Transverse colon (tissue), 4 donors: ENCODE measurements at places on chromosomes 3 and 15. TPM values are rescaled to one million over a fixed set of nuclear protein-coding genes. Genes with fewer than 3 reads are reported as not detected.

FANCD2OS gene
- total RNA-seq, result not detected

STXBP5L gene
- 0.40 TPM for total RNA-seq

IL5RA gene
- total RNA-seq, result not detected

CCDC80 gene
- total RNA-seq, result 28.4 TPM

INSYN1 gene
- total RNA-seq, result 1.7 TPM

STAC gene
- not detected for total RNA-seq

ASB14 gene
- total RNA-seq, result not detected

DNA sequence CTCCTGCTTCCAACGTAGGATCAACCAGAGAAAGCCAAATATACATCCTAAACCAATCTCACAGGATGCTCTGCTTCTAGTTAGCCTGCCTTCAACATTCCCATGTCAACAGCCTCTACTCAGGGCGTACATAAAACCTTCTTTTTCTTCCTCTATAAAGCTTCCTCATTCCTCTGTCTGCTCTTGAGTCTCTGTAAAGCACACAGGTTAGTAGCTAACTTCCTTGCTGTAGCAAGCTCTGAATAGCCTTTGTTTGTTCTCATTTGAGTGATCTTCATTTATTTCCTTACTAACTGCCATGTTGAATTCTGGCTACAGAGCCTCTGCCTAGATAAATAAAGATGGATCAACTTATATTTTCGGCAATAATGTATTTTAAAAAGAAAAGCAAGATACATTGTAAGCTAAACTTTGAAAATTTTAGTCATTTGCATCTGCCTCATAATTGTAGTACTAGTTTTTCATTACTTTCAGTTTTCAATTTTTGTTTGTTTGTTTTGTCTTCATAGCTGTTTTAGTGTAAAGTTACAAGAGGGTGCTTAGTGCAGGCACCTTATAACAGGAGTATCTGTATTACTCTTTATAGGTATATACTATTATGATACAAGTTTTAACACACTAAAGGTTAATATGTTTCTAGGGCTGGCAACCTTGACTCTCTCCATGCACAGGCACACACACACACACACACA lies 498.2 kb downstream of the PYDC2 start:
- no peaks in the 10 kb centered on the region for H3K4me1 ChIP-seq
- H3K36me3 ChIP-seq, result no peaks in the 10 kb centered on the region
- H3K27ac ChIP-seq, result no peak overlapping the region
- H3K4me3 ChIP-seq, result no peak overlapping the region
- H3K27me3 ChIP-seq, result no peaks in the 10 kb centered on the region

- no peak for DNase-seq
- no peak overlapping the region for H3K27ac ChIP-seq
- H3K27me3 ChIP-seq, result no peaks in the 10 kb centered on the region
- H3K4me3 ChIP-seq, result no peak overlapping the region
Observed at GRCh38 chr3:102400142-102400541, 34.7 kb upstream of the ZPLD1 start.

GRCh38 chr15:40942337-40942854 lies 10.9 kb upstream of the CHAC1 start:
- DNase-seq, result no peak
- H3K27ac ChIP-seq, result peak overlapping the region; percentile 89
- peaks cover 20% of the 10 kb centered on the region for H3K4me1 ChIP-seq
- peak overlapping the region; percentile 61 for H3K4me3 ChIP-seq
- no peaks in the 10 kb centered on the region for H3K36me3 ChIP-seq

DNA sequence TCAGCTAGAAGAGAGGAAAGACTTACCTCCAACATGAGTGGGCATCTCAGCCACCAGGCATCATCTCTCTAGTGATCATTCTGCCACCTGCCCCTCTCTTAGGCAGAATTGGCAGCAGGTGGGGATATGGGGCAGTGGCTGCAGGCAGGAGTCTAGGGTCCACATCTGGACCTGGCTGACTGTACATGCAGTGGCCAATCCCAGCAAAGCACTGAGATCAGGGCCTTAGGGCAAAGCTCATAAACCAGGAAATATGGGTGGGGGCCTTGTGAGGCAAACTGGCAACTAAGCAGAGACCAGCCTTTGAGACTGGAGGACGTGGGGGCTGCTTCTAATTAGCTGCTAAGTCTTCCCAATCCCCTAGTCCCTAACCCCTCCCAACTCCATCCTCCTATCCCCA lies 12.9 kb downstream of the POMGNT2 start:
- no peak overlapping the region for H3K4me3 ChIP-seq
- no peaks in the 10 kb centered on the region for H3K27me3 ChIP-seq
- no peak for DNase-seq
- peaks cover 4% of the 10 kb centered on the region for H3K4me1 ChIP-seq

DNA sequence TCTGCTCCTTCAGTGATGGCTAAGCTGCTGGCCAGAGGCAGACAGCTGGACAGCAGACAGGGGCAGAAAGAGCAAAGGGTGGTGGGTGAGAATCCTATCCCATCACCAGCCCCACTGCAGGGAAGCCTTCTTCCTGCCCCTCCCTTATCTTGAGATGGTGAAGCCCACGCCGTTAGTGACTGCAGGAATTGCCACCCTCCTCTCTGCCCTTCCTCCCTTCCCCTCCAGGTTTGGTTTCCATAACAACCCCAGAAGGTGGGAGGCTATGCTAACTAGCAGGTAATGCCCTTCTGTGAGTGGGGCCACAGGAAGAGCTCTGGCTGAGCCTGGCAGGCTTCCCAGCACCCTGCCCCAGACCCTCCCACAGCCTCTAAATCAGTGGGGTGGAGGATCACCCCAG lies 32.8 kb downstream of the SCN5A start:
- no peaks in the 10 kb centered on the region for H3K36me3 ChIP-seq
- no peaks in the 10 kb centered on the region for H3K4me1 ChIP-seq
- H3K4me3 ChIP-seq, result no peak overlapping the region
- no peak overlapping the region for H3K27ac ChIP-seq
- DNase-seq, result no peak
- no peaks in the 10 kb centered on the region for H3K27me3 ChIP-seq

DNA sequence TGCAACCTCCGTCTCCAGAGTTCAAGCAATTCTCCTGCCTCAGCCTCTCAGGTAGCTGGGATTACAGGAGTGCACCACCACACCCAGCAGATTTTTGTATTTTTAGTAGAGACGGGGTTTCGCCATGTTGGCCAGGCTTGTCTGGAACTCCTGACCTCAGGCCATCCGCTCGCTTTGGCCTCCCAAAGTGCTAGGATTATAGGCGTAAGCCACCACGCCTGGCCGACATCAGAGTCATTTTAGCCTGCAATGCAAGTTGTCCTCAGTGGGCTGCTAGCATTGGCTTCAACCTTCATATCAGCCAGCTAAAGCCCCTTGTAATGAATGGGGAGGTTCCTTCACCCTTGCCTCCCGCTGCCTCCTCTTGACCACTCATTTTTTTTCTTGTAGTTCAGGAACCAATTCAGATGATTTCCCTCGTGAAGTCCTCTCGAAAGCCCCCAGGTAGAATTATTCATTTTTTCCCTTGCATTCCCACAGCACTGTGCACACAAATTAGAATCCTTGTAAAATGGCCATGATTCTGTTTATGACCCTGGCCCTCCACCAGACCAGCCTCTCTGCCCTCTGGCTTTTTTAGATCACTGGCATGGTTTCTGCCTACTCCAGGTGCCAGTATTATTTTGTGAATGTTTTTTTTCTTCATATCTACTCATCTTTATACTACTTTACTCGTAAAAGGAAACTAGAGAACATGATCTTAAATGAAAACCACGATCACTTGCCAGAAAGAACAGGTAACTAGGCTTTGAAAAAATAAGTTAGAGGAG lies 29.1 kb downstream of the FLNB start:
- no peaks in the 10 kb centered on the region for H3K36me3 ChIP-seq
- no peak for DNase-seq
- H3K4me1 ChIP-seq, result peaks cover 95% of the 10 kb centered on the region
- no peak overlapping the region for H3K27ac ChIP-seq
- no peaks in the 10 kb centered on the region for H3K27me3 ChIP-seq

GRCh38 chr3:171688593-171688992 lies 121.7 kb downstream of the PLD1 start:
- no peaks in the 10 kb centered on the region for H3K36me3 ChIP-seq
- no peak overlapping the region for H3K27ac ChIP-seq
- H3K4me1 ChIP-seq, result no peaks in the 10 kb centered on the region
- no peak for DNase-seq
- H3K4me3 ChIP-seq, result no peak overlapping the region

- H3K27ac ChIP-seq, result no peak overlapping the region
- H3K4me1 ChIP-seq, result no peaks in the 10 kb centered on the region
- no peak for DNase-seq
- H3K27me3 ChIP-seq, result no peaks in the 10 kb centered on the region
Observed at GRCh38 chr15:23401627-23402026, 45.4 kb downstream of the GOLGA6L2 start.

DNA sequence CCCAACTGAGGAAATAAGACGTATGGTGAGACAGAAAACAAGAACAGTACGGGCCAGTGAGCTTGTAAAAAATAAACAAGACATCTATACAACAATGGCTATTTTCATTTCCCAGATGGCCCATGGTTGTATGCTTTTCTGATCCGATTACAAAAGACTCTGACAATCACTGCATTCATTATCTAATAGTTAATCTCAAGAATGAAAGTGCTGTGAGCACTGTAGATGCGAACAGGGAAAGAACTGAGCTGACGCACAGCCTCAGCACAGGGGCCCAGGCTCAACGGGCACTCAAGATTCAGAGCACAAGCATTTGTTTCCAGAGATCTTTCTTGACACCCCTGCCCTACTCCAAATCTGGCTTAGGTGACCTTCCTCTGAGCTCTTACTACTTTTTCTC lies 6.9 kb downstream of the MTMR10 start:
- H3K4me1 ChIP-seq, result peaks cover 31% of the 10 kb centered on the region
- H3K36me3 ChIP-seq, result no peaks in the 10 kb centered on the region
- no peak for DNase-seq
- H3K27ac ChIP-seq, result peak overlapping the region; percentile 37
- no peak overlapping the region for H3K4me3 ChIP-seq
- no peaks in the 10 kb centered on the region for H3K27me3 ChIP-seq

DNA sequence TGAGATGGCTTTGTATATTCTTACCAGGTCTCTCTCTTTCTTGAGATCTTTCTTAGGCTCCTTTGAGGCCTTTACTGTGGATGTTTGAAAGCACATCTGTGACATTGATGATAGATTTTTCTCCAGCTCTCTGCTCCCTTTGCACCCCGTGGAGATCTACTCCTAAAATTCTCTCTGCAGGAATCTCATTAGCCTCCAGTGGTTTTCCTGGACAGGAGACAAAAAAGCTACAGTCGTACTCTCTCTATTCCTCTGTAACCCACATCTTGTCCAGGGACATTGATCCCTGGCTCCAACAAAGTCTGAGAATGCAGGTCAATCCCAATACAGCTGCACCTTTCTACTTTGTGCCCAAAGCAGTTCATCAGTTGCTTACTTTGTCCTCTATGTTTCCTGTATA lies 68.2 kb downstream of the RBMS3 start:
- no peaks in the 10 kb centered on the region for H3K36me3 ChIP-seq
- no peaks in the 10 kb centered on the region for H3K27me3 ChIP-seq
- no peak overlapping the region for H3K4me3 ChIP-seq
- no peak overlapping the region for H3K27ac ChIP-seq
- no peak for DNase-seq

GRCh38 chr3:36196058-36196457 lies 184.2 kb upstream of the STAC start:
- no peaks in the 10 kb centered on the region for H3K36me3 ChIP-seq
- H3K27me3 ChIP-seq, result no peaks in the 10 kb centered on the region
- no peak overlapping the region for H3K4me3 ChIP-seq
- no peaks in the 10 kb centered on the region for H3K4me1 ChIP-seq
- H3K27ac ChIP-seq, result no peak overlapping the region

GRCh38 chr15:86432861-86433260 lies 353.2 kb downstream of the AGBL1 start:
- H3K4me1 ChIP-seq, result no peaks in the 10 kb centered on the region
- no peak overlapping the region for H3K27ac ChIP-seq
- H3K27me3 ChIP-seq, result no peaks in the 10 kb centered on the region
- H3K4me3 ChIP-seq, result no peak overlapping the region
- no peak for DNase-seq

DNA sequence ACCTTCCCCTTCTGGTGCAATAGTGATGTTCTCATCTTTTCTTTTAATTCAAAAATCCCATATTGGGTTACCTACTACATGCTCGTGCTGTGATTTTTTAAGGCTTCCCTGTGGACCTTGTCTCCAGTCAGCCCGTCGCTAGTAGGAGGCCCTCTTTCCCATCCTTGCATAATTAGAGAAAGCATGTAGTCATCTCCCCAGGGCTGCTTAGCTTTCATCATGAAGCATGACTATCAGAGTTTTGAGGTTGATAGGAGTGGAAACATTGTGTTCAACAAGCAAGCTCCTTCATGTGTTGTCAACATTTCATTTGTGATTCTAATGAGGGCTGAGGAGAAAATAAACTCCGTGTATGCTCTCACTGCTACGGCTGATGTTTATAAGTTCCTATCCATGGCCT lies 8.7 kb upstream of the LRTM1 start:
- DNase-seq, result no peak
- no peak overlapping the region for H3K4me3 ChIP-seq

GRCh38 chr3:39211332-39212130 lies 19.1 kb upstream of the XIRP1 start:
- no peaks in the 10 kb centered on the region for H3K27me3 ChIP-seq
- H3K36me3 ChIP-seq, result no peaks in the 10 kb centered on the region
- no peaks in the 10 kb centered on the region for H3K4me1 ChIP-seq

- H3K4me1 ChIP-seq, result no peaks in the 10 kb centered on the region
- peak; percentile 50 for DNase-seq
- H3K36me3 ChIP-seq, result no peaks in the 10 kb centered on the region
- H3K27me3 ChIP-seq, result no peaks in the 10 kb centered on the region
Observed at GRCh38 chr3:175346573-175347356, 487.6 kb downstream of the NAALADL2 start.

- no peak overlapping the region for H3K27ac ChIP-seq
- no peaks in the 10 kb centered on the region for H3K36me3 ChIP-seq
- no peaks in the 10 kb centered on the region for H3K27me3 ChIP-seq
Observed at GRCh38 chr3:161619351-161619750, 122.7 kb downstream of the OTOL1 start.

DNA sequence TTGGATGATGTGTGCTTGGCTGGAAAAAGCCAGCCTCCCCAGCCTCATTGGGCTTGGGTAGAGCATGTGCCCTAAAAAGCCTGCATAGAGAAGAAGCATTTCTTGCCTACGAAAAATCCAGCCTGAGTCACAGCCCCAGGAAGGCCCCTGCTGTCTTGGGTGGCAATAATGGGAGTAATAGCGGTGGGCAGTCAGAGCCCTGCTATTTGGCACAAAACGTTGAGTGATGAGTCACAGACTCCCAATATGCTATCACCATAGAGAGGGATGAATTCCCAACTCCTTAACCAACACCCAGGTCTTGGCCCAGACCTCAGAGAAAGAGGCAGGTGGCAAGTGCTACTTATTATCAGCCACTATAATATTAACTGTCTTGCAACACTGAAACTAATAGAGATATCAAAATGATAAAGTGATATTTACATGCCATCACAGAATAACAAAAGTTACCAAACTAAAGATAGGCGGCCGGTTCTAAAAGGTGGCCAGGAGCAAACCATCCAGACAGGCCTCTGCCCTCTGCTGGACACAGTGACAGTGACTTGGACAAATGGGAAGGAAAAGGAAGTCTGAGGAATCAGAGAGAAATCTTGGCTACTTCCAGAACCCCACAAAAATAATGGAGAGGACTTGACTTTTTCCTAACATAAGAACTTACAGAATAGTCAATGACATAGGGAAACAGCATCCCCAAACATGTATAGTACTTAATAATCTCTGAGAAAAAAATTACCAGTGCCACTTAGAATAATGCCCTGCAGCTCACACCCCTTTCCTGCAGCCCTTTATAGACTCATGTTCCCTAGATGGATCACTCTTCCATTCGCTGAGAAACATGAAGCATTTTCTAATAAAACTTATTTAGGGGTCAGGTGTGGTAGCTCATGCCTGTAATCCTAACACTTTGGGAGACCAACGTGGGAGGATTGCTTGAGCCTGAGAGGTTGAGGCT lies 51.9 kb upstream of the MUC13 start:
- H3K27me3 ChIP-seq, result no peaks in the 10 kb centered on the region
- H3K27ac ChIP-seq, result peak overlapping the region; percentile 76
- peak; percentile 60 for DNase-seq
